Pons (tissue), 1 donor: ENCODE measurements at places on chromosomes 16 and 17.
A peak's percentile ranks its signal among the peaks of the same experiment; 100 is the strongest.

DNA sequence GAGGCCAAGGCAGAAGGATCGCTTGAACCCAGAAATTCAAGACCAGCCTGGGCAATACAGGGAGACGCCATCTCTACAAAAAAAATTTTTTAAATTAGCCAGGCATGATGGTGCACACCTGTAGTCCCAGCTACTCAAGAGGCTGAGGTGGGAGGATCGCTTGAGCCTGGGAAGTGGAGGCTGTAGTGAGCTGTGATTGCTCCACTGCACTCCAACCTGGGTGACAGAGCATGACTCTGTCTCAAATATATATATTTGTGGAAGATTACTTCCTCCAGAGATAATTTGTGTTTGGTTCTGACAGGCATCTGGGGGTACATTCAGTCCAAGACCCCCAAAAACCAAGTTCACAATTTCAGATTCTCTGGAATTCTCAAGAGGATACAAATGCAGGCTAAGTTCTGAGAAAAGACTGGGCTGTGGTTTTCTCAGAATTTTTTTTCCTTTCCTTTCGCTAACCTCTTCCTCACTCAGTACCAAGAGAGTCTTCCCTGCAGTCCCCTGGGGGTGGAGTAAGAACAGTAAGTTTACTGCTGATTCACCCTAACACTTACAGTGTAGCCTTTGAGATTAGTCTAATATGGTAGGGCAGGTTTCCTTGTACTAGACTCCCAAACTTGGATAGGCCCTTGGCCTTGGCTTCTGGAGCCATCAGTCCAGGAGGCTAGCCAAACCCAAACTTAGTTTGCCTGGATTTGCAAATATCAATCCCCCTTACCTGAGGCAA lies 15.1 kb downstream of the GSDMB start:
- DNase-seq, result no peak

DNA sequence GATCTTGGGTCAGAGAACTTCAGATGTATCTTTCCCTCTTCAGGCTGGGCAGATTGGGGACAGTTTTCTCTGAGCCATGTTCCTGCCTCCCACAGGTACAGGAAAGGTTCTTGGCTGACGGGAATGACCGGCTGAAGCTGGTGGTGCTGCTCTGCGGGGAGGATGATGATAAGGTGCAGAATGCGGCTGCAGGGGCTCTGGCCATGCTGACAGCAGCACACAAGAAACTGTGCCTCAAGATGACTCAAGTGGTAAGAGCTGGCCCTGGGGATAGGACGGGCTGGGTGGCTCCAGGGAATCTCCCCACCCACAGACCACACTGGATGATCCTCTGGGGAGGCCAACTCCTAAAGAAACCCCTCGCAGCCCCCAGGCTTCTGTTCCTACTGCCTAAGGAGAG lies 10.9 kb downstream of the SLC35G3 start:
- DNase-seq, result no peak

DNA sequence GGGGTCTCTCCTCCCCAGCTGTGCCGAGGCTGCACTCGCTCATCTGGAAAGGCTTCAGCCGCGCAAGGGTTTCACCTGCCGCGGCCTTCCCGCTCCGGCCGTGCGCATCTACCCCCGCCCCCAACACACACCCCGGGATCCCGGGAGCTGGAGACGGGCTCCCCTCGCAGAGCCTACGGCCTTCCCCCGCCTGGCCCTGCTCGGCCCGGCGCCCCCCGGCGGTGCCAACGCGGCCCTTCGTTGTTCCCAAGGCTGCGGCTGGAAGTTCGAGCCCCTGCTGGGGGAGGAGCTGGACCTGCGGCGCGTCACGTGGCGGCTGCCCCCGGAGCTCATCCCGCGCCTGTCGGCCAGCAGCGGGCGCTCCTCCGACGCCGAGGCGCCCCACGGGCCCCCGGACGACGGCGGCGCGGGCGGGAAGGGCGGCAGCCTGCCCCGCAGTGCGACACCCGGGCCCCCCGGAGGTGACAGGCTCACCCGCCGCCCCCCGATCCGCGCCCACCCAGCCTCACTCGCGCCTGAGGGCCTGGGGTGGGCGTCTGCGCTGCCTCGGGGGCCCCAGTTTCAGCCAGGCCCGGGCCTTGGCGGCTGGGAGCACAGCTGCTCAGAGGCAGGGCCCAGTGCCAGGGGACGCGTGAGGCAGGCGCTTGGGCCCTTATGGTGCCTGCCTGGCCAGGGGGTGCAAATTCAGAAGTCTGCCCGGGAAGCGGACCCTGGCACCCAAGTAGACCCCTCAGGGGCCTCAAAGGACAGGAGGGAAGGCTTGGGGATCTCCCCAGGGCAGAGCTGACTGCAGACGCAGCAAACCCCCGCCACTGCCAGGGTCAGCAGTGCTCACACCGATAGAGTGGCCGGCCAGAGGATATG lies 11.2 kb downstream of the GALK1 start:
- no peak for DNase-seq

DNA sequence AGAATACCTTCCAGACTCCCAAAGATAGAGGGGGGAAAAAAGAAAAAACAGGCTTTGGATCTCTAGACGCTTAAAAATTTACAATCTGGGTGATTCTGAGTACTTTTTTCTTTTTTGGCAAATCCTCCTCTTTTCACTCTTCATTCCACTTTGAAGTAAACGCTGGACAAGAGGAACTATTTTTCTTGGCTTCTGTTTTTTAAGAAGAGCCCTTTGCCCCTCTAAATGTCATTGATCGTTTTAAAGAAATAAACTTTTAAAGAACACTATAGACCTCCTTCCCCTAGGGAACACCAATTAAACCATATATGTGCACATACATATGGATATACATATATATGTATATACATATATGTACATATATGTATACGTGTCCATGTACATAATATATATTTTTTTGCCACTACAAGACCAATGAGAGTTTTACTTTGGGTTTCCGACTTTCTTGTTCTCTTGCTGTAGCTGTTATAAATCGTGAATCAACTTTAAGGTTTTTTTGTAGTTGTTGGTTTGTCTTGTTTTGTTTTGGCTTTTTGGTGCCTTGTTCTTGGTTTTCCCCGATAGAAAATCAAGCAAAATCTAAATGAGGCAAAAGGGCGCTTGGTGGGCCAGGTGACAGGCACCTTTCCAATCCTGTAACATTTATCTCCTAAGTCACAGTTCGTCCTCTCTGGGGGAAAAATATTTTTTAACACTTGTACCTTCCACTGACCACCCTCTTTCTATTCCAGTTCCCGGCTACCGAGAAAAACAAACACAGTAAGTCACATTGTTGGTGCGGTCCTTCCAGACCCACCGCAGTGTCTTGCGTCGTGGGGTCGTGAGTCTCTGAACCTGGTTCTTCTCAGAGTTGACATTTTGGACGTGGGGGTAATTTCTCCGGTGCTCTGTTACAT lies 4.4 kb downstream of the FOXF1 start:
- no peak for DNase-seq

DNA sequence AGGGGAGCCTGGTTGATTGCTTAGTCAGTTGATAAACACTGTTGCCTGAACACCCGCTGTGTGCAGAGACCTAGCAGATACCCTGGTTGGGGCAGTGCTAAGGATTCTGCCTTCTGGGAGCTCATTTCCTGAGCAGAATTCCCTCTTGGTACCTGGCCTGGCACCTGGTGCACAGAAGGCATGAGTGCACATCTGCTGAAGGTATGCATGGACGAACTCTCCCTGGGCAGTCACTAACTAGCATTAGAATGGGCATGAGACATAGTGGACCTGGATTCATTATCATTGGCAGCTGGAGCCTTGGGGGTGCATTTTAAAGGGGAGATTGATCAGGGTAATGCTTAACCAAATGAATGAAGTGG lies 13.1 kb downstream of the ADCY7 start:
- no peak for DNase-seq

- DNase-seq, result no peak
These were observed 162.0 kb downstream of the CCDC182 start for GRCh38 chr17:57582881-57583756.

DNA sequence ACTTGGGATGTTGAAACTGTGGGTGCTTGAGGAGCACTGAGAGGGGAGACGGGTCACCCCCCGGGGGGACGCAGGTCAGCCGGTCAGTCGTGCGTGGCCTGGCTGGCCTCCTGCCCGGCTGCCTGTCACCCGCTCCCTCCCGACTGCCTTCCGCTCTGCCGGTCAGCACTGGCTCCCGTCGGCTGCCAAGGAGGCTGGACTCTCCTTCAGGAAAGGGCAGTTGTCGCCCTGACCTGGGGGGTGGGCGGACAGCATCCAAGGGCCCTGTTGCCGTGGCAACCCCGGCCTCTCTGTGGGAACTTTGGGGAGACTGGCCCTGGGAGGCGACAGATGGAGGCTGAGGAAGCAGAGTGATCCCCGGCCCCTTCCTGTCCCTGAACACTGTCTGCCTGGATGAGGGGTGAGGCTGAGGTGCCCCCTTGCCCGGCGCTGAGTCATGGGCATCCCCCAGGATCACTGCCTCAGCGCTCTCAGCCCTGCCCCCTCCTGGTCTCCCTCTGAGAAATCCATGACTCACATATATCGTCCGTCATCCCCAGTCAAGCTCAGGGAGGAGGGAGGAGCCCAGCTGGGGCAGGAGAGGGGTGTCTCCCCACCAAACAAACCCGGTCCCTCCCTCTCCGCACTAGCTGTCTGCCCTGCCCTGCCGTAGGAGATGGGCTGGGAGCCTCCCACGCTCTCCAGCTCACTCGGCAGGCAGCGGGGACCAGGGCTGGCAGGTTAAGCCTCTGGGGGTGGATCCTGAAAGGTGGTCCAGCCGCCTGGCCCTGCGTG lies at the start of gene ADGRG1:
Gene ADGRG1 (plus strand): TSS at position 623 of the 774 bp plus-strand sequence. CDS start 21,658 bp downstream, outside the sequence.
- peak; percentile 86 for DNase-seq
